ENCODE measurements at places on chromosomes 3 and 15.

DNA sequence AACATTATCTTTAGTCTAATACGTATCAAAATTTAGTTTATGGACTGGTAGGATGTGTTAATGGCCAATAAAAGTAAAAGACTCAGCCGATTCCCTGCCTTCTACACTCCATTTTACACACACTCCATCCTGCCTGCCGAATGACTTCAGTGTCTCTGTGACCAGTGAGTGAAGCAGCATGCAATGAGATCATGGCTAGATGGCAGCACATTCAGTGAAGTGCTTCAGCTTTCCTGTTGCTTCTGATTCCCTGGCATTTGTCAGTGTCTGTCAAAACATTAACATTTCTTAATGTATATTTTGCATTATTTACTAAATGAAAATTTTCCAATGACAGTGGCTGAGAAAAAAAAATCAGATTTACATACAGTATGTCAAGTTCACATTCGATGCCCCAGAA is 412.0 kb downstream of the FHIT start:
- no peak for DNase-seq

DNA sequence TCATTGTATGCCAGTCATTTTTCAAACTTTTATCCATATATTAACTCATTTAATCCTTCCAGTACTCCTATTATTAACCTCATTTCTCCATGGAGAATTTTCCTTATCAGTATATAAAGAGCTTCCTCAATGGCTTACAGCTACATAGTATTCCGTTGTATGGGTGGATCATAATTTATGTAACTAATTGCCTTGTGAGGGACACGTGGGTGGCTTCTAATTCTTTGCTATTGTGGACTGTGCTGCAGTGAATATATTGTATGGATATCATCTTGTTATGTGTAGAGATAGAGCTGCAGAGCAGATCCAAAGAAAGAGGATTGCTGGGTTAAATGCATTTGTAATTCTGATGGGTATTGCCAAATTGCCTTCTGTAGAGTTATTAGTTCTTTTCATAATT is 25.2 kb downstream of the PML start:
- no peak for DNase-seq

DNA sequence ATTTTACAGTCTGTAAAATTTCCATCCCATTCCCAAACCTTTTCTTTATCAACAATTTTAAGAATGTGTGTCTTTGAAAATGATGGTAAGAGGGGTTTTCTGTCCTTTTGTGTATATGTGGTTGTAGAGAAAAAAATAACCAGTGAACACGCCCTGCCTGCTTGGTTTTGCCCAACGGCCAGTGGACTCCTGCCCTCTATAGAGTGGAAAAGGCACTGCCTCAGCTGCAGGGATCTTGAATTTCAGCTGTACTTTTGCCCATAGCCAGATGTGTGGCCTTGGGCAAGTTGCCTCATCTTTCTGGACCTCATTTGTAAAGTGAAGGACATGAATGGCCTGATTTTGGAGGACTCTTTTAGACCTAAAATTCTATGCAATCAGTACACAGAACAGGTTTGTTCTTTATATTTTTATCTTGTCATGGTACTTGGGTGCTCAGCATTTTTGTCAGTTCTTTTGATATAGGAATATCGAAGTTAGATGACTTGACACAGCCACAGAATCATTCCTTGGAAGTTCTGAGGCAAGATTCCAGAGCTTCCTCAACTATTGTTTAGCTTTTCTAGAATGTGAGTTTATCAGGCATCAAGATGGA is 81.0 kb downstream of the CLDN11 start:
- no peak for DNase-seq

DNA sequence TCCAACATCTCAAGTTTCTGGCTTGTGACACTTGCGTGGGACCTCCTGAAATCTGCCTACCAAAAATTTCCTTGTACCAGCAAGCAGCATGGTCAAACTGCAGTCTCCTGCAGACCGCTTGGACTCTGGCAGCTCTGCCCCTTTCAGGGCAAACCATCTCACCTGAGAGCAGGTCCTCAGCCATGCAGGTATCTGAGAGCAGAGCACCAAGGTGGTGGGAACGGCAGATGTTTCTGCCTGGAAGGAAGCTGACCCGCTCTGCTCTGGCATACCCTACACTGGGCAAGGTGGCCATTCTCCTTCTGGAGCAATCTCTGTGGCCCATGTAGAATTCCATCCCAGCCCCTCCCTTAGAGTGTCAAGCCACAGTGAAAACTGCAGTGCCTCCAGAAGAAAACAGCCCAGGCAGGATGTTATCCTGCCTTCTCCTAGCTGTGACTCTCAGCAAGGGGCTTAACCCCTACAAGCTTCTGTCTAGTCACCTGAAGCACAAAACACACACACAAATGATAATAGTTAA is 21.6 kb downstream of the MESD start:
- DNase-seq, result no peak

DNA sequence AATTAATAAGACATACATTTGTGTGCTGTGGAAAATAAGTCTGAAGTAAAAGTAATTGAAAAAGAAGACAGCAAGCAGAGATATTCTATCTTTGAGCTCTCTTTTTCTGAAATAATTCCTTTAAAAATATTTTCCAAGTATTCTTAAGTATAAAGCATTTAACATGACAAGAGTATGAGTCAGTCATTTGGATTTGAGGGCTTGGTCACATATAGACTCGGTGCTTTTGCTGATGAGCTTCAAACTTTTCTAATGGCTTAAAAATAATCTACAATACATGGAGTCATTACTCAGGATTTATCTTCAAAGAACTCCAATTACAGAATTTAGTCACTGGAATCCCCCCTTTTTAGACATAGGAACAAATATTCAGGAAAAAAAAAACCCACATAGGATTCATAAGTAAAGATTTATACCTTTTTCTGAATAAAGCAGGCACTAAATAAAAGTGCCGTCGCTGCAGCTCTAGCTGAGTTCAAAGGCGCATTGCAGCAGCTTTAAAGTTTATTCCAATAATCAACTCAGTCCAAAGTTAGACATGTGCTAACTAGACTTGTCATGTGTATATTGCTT is 147.5 kb downstream of the CTNNB1 start:
- DNase-seq, result no peak

GRCh38 chr3:67916353-67916752 is 261.9 kb upstream of the SUCLG2 start:
- DNase-seq, result no peak

DNA sequence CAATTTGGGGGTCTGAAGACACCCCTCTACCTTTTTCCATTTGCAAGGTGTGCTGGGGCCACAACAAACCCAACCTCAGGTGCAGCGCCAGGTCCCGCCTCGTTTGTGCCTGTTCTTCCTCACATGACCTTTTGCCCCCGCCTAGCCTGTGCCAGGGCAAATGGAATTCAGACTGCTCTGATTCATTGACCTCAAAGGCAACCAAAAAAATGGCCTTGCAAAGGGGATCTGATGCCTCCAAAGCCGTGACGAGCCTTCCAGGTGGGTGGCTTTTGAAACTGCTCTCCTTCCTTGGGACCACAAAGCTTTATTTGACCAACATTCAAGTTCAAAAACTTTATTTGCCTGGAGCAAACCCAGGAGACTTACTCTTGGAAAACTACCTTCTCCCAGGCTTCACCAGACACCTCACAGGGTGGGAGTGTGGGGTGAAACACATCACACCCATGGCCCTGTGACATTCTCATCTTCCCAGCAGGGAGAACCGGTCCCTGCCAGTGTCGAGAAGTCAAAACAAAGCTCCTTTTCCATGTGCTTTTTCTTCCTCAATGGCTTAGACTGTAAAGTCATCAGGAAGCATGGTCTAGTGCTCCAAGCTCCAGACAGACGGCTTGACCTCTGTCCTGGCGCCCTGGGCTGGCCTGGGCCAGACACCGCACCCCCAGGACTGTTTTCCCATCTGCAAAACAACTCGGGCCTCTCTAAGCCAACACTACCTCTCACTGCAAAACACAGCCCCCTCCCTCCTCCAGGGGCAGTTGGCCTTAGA is 103.9 kb upstream of the HES1 start:
- DNase-seq, result no peak

DNA sequence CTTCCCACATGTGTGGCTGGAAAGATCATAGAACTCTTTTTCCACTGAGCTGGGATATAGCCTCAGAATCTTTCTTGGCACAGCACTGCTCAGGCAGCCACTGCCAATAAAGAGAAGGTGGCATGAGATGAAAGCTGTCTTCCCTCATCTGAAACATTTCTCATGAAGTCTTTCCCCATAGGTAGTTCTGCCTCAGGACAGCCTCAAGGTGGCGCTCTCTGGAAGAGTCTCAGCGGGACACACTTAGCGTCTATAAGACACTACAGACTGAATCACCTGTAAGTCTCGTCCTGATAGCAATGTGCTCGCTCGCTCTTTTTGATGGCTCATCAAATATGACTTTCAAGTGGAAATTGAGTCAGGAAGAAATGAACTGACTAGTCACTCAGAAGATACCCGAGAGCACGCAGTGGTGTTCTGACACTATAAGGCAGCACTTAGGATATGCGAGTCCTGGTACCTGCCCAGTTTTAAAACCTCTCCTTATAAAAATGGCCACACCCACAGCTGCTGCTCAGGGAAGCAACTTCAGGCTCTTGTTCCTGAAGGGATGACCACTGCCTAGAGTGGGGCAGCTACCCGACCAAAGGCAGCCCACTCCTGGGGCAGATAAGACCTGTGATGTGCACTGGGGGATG is 269.5 kb downstream of the SUCLG2 start:
- DNase-seq, result no peak

GRCh38 chr15:95304151-95304946 is 1026.2 kb upstream of the NR2F2 start:
- DNase-seq, result no peak

DNA sequence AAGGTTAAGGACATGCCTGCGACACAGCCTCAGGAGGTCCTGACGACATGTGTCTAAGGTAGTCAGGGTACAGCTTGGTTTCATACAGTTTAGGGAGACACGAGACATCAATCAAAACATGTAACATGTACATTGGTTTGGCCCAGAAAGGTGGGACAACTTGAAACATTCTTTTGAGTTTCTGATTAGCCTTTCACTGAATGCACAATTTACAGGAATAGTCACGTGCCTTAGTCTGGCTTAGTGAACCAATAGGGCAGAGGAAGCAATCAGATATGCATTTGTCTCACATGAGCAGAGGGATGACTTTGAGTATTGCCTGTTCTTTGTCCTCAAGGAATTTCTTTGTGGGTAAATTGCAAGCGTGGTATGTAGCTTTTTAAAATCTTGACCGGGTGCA is 24.5 kb upstream of the HDAC11 start:
- DNase-seq, result no peak

DNA sequence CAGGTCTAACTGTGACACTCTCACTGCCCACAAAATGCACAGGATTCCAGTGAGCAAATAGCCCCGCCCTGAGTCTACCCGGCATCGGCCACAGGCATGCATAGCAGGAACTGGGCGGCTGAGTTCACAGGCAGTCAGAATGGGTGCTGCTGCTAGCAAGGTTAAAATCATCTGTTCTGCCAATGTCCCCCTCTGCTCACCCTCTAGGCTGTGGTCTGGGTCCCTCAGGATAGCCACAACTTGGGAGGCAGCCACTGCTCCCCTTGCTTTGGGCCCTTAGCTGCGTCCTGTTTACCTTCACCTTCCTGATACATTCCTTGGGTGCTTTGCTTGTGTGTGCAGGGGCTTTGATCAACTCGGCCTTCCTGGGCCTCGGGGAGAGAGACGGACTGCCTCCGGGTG is 232.9 kb upstream of the RGMA start:
- DNase-seq, result no peak

- no peak for DNase-seq
Measured at GRCh38 chr3:193842029-193842798, 249.2 kb downstream of the OPA1 start.

DNA sequence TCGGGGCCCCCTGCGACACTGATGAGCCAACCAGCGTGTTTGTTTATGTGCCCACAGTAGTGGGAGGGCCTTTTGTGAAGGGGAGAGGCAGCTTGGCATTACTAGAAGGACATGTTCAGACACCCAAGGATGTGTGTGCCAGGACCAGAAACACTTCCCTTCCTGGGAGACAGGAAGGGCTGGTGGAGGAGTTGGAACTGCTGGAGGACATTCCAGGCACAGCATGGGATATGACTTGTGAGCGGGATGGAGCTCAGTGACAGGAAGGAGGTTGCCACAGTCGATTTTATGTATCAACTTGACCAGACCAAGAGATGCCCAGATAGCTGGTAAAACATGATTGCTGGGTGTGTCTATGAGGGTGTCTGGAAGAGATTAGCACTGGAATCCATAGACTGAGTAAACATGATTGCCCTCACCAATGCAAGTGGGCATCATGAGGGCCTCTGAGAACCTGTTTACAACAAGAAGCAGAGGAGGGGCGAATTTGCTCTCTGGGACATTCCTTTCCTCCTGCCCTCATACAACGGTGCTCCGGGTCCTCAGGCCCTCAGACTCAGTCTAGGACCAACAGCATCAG is 106.4 kb upstream of the TLE3 start:
- no peak for DNase-seq

GRCh38 chr3:64213962-64214379 is 11.3 kb downstream of the PRICKLE2 start:
- no peak for DNase-seq

- DNase-seq, result no peak
Measured at GRCh38 chr3:171640520-171641412, 169.5 kb downstream of the PLD1 start.

DNA sequence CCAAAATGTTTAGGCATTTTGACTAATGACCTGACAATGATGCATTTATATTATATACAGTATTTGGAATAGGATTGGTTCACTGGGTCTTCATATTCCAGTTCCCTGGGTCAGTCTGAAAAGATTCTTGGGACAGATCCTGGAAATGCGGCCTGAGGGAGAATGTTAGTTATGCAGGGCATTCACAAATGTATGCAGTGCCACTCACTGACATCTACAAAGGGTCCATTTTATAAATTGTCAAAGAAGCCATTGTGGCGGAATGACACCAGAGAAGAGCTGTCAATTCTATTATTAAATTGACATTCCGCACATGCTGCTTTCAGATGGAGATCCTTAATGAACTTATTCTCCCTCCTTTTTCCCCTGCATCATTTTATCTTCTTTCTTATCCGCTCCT is 176.6 kb downstream of the VGLL3 start:
- DNase-seq, result no peak

- DNase-seq, result no peak
Measured at GRCh38 chr3:100003609-100004503, 110.4 kb downstream of the FILIP1L start.

DNA sequence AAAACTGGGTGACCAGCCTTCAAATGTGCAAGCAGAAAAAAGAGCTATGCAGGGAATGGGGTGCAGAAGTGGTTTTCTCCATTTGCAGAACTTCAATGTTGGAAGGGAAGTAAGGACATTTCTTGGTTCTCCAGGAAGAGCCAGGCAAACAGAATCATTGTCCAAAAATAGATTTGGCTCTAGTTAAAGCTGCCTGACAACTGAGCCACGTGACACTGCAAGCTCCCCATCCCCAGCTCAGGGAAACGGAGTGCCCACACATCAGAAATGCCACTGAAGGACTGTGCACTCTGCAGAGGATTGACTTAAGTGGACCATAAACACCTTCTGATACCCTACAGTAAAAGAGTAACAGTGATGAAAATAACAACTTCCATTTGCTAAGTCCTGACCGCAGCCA is 195.6 kb upstream of the NSMCE3 start:
- no peak for DNase-seq

All from stimulated activated CD8-positive, alpha-beta memory T cell treated with anti-CD3 and anti-CD28 coated beads, Interleukin-12 subunit alpha, Interleukin-12 subunit beta, amount 100 ng/mL, for 1 hour (primary cell).